ENCODE measurements at places on chromosomes 16 and 17.

DNA sequence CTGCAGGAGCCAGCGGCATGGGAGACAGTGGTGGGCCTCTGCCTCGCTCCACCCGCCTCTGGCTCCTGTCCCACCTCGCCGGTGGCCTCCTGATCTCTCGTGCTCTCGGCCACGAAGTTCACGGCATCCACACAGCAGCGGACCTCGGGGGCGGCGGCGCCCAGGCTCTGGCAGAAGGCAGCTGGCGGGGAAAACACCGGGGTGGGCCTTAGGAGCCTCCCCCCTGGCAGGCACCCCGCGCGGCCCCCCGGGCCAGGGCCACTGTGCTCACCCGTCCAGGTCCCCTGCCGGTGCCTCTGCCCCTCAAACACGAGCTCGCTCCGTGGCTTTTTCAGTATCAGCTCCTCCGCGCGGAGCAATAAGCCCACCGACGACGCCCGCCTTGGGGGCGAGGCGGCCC is 409 bp upstream of the C17orf107 start:
- no peak for DNase-seq

DNA sequence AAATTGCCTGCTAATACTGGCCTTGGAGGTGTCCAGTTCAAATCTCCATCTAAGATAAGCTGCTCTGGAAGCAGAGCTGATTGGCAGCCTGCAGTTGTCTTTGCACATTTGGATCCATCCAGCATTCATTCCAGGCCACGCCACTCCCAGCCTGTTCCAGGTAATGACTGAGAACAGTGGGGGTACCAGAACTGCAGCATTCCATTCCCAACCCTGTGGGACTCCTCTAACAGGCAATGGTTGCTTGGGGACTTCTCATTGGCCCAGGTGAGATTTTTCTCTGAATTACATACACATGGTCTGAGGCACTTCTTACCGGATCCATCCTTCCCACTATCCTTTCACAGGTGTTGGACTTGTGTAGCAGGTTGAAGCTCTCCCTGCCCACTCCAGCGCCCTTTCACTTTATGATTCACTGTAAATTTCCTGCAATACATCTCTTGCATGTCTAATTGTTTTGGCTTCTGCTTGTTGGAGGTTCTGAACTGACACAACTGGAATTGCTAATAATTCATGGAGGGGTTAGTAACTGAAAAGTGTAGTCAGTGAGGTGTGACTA is 206.1 kb upstream of the ZFHX3 start:
- DNase-seq, result no peak

DNA sequence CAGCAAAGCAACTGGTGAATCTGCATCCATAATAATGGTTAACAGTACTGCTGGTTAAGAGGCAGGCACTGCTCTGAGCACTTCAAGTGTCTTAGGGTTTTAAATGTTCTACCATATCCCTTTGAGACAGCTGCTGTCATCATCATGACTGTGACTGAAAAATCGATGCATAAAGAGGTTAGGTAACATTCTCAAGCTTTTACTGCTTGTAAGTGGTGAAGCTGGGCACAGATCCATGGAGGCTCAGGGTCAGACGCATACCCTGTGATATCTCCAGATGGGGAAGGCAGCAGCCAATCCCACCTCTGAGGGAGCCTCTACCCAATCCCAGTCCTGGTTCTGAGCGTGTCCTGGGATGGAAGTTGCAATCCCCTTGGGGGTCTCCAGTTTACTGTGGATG is 57.6 kb upstream of the SOX9 start:
- no peak for DNase-seq

GRCh38 chr17:49146620-49147306 is 14.2 kb downstream of the B4GALNT2 start:
- no peak for DNase-seq

DNA sequence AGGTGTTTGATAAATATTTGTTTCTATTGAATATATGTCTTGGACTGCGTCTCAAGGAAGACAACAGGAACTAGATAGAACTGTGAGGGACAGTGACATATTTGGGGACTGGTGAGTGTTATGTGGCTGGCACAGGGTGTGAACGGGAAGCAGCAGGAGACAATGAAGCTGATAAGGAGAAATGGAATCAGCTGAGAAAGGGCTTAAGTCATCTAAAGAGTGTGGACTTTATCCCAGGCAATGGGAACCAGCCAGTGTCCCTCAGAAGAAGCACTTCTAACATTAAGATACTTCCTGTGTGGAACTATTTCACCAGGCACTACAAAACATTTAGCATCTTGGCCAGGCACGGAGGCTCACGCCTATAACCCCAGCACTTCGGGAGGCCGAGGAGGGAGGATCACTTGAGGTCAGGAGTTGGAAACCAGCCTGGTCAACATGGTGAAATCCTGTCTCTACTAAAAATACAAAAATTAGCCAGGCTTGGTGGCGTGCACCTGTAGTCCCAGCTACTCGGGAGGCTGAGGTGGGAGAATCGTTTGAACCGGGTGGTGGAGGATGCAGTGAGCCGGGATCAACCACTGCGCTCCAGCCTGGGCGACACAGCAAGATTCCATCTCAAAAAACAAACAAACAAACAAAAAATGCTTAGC is 41.2 kb downstream of the ARHGAP17 start:
- DNase-seq, result no peak

DNA sequence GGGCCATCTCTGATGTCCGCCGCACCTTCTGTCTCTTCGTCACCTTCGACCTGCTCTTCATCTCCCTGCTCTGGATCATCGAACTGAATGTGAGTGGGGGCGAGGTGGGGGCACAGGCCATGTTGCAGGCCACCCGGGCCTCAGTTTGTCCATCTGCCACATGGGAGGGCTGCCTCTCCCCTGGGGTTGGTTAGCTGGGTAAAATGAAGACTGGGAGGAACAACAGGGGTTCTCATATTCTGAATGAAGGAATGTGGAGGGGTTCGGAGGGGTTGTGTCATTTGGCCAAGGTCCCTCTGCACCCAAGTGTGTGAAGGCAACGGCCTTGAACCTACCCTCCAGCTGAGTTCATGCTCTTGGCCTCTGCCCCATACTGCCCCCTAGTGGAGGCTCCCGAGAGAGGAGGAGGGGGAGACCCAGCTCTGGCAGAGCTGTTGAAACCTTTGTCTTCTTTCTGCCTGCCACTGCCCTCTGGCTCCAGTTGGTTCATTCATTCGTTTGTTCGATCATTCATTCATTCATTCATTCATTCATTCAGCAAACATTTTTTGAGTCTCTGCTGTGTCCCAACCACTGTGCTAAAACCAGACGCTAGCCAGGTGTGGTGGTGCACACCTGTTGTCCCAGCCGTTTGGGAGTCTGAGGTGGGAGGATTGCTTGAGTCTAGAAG is 11.4 kb upstream of the TCAP start:
- no peak for DNase-seq

GRCh38 chr17:27975146-27976011 is 67.1 kb upstream of the NLK start:
- DNase-seq, result no peak

DNA sequence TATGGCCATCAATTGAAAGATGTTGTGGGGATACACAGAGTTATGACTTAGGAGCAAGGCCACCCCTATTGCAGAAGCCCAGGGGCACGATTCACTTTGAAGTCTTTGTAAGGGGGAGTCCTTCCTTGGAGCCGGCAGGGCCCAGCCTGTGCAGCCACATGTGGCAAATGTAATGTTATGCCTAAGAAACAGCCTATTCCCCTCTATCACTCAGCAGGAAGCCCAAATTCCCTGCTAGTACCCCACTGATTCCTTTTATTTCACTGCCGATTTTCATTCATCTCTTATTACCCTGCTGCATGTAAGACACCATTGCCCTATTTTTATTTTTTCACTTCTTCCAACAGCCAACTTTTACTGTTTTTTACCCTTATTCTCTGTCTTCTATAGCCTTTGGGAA is 233.2 kb downstream of the PMP22 start:
- DNase-seq, result no peak

- no peak for DNase-seq
These were observed 147.8 kb upstream of the RPL38 start for GRCh38 chr17:74055508-74056160.

- no peak for DNase-seq
These were observed 222.9 kb upstream of the ASIC2 start for GRCh38 chr17:33515974-33516373.

GRCh38 chr16:2205104-2205966 is at the start of gene MLST8:
Gene MLST8, plus strand, starts transcription at chr16:2205454. Its CDS starts 632 bp downstream, at chr16:2206086.
- peak; percentile 87 for DNase-seq
